ENCODE measurements at places on chromosomes 5 and 9.

DNA sequence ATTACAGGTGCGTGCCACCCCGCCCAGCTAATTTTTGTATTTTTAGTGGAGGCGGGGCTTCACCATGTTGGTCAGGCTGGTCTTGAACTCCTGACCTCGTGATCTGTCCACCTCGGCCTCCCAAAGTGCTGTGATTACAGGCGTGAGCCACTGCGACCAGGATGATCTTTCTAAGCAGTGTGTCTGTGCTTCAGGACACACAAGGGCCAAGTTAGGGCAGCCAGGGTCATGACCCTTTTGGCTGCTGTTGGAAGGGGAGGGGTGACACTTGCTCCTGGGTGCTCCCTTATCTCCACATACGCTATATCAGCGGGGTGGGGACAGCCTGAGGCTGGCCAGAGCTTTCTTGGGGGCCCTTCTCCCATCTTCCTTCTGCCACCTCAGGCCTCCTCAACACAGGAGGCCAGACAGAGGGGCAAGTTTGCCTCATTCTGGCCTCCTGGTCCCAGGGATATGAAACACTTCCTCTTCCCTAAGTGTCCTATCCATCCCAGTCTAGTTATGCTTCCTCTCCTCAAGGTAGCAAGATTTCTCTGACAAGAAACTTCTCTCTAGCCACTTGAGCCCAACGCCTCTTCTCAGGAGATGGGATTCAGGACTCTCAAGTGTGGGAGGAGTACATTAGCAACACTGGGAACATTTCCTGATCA lies 1.9 kb upstream of the ZNF79 start:
- DNase-seq, result no peak

GRCh38 chr9:89375191-89375760 lies 57.0 kb downstream of the SECISBP2 start:
- DNase-seq, result no peak

DNA sequence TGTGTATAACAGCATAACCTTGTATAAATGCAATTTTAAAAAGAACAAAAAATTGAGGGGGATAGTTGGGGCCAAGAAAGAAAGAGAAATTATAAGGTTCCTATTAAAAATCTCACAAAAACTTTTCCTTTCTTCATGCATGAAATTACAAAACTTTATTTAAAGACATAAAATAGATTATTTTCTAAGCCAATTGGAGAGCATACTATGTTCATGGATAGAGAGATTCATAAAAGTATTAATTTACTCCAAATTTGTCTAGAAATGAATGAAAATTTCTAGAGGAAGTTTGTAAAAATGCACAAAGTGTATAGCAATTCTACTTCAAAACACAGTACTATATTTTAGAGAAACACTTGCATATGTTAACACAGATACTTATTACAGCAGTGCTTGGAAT lies 200.4 kb downstream of the PCSK1 start:
- DNase-seq, result no peak

DNA sequence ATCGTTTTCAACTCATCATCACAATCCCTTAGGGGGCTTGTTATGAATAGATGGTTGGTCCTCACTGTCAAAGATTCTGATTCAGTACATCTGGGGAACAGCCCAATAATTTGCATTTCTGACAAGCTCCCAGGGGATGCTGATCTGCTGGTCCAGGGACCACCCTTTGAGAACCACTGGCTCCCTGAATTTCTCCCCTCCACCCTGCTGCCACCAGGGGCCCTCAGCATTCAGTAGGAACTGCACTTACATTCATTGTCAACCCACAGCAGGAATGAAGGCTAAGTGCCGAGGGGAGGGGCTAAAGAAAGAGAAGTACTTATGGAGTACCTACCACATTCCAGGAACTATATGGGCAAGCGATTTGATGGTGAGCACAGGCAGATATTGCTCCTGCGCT lies 85.9 kb downstream of the BOD1 start:
- no peak for DNase-seq

GRCh38 chr5:35483780-35484179 lies 133.9 kb upstream of the SPEF2 start:
- no peak for DNase-seq

DNA sequence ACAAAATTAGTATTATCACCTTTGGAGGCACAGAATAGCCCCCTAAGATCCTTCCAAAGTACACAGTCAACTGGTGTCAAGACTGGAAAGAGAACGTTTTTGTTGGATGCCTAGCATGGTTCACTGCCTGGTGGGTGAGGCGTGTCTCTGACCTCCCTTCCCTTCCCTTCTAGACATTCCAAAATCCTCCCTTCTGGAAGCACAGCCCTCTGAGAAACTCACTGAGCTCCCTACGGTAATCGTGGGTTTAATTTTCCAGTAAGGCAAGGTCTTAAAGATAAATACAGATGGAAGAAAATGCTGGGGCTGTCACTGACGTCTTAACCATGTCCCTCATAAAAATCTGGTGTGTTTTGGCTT lies 138.8 kb downstream of the LIFR start:
- DNase-seq, result no peak

- no peak for DNase-seq
Observed at GRCh38 chr5:110053205-110053604, 363.5 kb downstream of the MAN2A1 start.

DNA sequence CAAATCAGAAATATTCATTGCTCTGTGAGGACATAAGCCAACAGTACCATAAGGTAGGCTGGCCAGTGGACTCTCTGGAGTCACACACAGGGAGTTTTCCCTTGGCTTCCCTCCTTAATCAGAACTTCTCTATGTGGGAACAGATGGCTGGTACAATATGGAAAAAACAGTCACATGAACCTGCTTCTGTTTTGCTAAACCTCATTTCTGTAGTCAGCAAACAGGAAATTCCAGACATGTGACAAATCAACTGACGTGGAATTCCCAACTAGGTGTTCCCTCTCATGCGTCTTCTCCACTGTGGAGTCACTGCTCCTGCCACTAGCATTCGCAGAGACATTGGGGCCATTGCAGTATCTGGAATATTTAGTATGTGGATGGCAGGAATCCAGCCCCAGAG lies 617.6 kb downstream of the KIF4B start:
- no peak for DNase-seq

- no peak for DNase-seq
Observed at GRCh38 chr9:128008171-128008570, 27.4 kb upstream of the EEIG1 start.

- DNase-seq, result no peak
Observed at GRCh38 chr9:125609744-125610143, 97.3 kb downstream of the MAPKAP1 start.

- DNase-seq, result no peak
Observed at GRCh38 chr5:150782850-150783249, 4.3 kb downstream of the SMIM3 start.

DNA sequence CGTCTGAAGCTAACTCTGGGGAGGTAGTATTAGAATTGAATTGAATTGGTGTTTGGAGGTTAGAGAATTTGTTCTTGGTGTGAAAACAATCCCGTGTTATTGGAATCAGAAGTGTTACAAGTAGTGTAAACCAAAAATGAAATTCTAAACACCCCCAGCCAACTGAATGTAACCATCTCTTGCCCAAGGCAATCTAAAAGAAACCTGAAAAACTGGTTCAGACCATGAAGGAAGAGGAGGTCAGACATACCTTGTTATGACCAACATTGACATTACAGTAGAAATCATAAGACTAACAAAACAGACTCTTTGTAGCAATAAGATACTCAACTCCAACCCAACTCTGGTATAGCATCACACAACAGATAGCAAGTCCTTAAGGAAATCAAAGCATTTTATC lies 159.0 kb downstream of the TUSC1 start:
- DNase-seq, result no peak

DNA sequence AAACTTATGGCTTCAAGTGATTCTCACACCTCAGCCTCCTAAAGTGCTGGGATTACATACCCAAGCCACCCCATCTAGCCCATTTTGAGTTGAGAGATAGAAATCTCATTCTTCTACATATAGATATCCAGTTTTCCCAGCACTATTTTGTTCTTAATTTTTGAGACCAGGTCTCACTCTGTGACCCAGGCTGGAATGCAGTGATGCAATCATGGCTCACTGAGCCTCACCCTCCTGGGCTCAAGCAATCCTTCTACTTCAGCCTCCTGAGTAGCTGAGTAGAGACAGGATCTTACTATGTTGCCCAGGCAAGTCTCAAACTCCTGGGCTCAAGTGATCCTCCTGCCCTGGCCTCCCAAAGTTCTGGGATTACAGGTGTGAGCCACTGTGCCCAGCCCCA lies 60.9 kb upstream of the CTNNA1 start:
- DNase-seq, result no peak

DNA sequence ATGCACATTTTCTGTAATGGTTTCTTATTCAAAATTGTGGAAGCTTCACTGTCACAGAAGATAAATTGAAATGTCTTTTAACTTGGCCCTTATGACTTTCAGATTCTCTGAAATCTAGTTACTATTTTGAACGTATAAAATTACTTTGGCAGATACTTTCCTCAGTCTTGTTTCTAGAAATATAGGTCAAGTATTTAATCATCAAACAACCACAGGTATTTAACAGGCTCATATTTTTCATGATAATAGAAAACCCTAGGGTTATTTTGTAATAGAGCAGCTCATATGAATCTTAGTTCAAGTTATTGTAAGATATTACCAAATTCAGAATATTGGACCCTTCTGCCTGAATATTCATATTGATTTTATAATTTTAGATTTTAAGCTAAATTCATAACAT lies 236.0 kb upstream of the CDH18 start:
- DNase-seq, result no peak

DNA sequence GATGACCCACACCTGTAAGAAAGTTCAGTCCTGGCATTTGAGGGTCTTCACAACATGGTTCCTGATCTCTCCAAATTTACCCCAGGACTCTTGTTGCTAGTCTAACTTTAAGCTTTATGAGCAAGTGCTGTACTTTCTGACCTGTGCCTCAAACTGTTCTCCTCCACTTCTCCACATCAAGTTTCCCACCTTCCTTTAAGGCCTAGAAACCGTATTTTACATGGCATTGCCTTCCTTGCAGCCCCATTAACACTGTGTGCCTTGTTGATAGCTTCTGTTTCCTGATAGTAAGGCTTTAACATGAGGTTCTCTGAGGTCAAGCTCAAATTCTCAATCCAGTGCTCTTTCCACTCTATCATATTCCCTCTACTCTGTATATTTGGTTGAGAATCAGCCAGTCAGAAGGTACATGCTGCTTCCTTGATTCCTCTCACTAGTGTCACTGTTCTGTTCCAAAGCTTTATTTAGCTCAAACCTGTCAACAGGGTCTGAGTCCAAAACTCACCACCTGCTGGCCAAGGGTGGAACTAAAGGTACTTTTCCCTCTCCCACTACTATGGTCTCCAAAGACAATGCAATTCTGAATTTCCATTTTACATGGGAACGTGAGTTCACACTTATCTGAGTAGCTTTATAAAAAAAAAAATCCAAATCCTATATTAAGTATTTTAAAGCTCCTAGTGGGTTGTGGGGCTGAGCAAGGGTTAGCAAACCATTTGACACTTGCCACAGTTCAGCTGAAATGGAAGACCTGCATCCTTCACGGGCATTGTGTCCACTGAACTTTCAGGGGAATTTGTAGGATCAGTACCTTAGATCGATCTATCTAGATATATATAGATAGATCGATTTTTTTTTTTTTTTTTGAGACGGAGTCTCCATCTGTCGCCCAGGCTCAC lies 21.1 kb downstream of the VCP start:
- DNase-seq, result peak; percentile 29

- no peak for DNase-seq
Observed at GRCh38 chr9:126122901-126123616, 203.6 kb upstream of the MVB12B start.

DNA sequence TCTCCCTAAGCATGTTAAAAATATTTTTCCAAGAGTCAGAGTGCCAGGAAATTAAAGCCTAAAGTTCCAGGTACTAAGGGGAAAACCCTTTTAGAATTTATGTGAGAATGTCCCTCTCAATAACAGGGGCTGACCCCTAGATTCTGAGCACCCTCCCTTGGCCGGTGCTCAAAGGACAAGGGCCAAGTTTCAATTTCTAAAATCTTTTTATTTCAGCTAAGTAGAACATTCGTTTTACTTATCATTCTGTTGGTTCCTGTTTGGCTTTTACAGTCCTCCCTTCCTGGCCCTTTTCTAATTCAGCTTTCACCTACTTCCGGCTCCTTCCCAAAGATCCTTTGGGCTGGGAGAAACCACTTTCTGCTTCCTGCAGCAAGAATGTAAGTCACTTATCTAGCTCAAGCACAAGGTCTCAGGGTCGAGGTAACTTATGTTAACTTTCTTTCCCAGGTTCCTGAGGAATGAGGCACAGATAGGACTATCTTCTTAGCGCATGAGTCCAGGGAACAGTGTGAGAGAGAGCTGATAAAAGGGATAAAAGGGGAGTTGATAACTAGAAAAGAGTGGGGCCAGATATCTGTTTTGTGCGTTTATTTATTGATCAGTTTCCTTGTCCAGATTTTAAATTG lies 34.6 kb upstream of the F2RL2 start:
- no peak for DNase-seq

DNA sequence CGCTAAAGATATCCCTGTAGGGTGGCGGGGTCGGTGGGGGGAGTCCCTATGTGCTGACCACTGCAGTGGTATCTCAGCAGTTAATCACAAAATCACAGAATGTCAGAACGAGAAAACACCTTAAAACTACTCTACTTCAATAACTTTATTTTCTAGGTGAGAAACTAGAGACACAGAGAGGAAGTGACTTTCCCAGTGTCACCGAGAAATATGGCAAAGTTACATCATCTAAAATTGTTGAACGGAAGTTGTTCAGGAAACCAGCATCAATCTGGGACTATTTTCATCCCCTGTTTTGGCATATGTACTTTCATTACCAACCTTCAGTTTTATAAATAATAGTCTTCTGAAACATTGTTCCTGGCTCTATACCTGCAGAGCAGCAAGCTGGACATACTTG lies 384.0 kb downstream of the SPOCK1 start:
- DNase-seq, result no peak

GRCh38 chr5:134247428-134248224 lies 21.8 kb upstream of the PPP2CA start:
- no peak for DNase-seq

GRCh38 chr9:99511723-99512122 lies 289.6 kb downstream of the SEC61B start:
- DNase-seq, result no peak

DNA sequence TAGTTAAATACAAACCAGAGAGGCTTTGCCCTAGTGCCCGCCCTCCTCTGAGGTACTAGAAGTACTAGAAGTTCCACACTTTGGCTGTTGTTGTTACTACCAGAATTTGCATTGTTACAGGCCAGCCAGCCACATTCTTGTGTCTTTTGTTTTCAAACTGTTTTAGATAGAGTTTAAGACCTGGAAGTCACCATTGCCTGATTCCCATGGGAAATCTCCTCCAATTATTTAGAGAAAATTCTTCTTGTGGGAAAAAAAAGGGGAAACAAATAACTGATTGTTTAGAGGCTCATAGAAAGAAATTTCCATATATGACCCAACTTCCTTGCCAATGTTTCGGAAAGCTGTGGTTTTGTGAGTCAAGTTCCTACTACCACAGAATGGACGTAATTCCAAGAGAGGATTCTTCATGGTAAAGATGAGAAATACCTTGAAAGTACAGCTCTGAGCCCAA lies 252.2 kb downstream of the GOLPH3 start:
- DNase-seq, result no peak

GRCh38 chr9:134875371-134875770 lies 5.2 kb upstream of the FCN2 start:
- DNase-seq, result no peak

Data from stimulated activated CD8-positive, alpha-beta memory T cell treated with anti-CD3 and anti-CD28 coated beads, Interleukin-7, amount 100 ng/mL, for 1 hour (primary cell).